AG10803 (cell line): ENCODE measurements at places on chromosomes 4 and X.

DNA sequence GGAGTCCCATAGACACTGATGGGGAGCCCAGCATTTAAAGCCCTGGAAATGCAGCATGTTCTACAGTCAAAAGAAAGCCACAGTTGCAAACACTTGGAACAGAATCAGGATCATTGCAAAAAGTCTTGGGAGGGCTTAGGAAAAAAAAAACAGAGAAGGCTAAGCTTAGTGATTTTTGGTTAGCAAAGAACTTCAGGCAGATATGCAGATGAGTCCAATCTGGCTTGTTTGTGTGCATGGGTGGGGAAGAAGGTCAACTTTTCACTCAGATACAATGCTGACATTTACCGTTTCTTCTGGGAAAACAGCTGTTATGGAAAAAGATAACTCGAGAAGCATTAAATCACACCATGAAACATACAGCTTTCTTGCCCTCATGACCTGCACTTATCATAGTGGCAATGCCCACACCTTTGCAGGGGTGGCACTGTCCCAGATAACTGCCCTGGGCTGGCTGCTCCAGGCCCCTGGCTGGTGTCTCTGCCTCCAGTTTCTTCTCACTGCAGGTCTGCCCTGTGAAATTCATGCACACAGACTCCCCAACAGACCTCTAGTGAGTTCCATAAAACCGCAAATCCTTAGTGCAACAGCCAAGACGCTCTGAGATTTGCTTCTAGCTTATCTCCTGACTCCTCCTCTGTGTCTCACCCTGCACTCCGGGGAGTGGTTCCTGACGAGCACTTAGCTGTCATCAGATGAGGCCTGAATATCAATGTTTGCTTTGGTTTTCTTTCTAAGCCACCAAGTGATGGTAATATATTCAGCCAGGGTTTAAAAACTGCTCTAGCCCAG is 99.2 kb downstream of the DRD5 start:
- DNase-seq, result no peak

DNA sequence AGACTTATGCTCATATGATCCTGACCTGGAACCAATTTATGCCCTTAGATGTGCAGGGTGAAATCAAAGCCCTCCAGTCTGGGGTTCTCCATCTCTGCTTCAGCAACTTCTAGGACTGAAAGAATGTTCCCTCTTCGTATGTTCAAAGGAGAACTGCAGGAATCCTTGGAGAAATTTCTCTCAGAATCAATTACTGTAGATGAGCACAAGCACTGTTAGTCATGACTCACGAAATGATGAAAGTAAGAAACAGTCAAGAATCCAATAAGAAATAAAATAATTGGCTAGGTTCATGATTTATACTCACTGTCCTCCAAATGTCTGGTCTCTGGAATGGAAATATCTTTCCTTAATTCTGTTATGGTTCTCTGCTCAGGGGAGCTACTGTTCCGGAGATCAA is 348.2 kb downstream of the PDGFC start:
- peak; percentile 28 for DNase-seq

- DNase-seq, result no peak
Observed at GRCh38 chr4:146004730-146005129, 66.1 kb upstream of the ZNF827 start.

DNA sequence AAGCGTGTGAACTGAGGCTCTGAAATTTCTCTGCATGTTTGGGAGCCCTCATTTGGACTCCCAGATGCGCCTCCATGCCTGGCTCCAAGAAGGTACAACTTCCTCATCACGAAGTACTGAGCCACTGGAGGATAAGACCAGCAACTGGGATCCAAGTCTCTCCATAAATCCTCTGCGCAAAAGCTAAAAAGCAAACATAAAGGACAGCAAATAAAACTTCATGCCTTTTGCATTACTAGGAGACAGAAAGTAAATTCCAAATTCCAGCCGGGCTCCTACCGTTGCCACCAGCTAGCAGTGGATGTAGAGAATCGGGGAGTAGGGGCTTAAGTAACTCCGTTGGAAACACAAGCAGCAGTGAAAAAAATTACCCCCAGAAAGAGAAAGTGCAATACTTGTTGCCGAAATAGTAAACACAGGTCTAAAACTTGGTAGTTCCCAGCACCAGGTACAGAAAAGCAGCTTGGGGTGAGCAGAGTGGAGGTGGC is 477.1 kb upstream of the TENM3 start:
- peak; percentile 11 for DNase-seq

DNA sequence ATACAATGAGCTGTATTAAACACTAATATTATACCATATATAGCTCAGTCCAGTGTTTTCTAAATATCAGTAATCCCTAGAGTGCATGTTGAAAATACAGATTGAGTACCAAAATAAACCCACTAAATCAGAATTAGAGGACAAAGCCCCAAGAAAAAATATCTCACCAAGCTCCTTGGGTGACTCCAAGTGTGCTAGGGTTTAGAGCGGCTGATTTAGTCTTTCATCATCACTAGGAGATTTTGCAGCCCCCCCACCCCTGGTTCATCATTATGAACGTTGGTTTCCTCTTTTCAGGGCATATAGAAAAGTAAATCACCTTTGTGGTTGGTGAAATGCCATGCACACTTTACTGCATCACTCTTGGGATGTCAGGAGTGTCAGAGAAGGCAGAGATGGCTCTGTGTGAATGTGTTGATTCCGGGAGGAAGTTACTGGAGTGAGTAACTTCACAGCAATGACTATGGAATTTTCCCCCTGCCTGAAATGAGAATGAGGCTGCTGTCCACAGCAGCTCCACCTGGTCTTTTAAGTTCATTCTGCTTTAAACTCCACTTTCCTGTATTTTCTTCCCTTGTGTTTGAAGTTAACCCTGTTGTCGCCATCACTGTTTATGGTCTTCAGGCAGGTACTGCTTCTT is 25.2 kb upstream of the ANAPC4 start:
- DNase-seq, result peak; percentile 64

GRCh38 chrX:6885909-6886308 is 261.6 kb upstream of the STS start:
- DNase-seq, result no peak

- DNase-seq, result peak; percentile 25
Observed at GRCh38 chrX:16754019-16754418, 32.2 kb upstream of the TXLNG start.

DNA sequence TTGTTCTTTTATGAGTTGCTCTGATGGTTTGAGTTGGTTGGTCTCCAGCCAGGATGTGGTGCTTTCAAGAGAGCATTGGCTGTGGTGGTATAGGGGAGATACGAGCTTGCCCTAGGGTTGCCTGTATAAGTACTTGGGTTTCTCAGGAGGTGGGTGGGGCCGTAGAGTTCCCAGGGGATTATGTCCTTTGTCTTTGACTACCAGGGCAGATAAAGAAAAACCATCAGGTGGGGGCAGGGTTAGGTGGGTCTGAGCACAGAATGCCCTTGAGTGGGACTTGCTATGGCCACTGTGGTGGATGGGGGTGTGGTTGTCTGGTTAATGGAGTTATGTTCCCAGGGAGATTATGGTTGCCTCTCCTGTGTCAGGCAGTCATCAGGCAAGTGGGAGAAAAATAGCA is 247.9 kb upstream of the HAND2 start:
- DNase-seq, result no peak

DNA sequence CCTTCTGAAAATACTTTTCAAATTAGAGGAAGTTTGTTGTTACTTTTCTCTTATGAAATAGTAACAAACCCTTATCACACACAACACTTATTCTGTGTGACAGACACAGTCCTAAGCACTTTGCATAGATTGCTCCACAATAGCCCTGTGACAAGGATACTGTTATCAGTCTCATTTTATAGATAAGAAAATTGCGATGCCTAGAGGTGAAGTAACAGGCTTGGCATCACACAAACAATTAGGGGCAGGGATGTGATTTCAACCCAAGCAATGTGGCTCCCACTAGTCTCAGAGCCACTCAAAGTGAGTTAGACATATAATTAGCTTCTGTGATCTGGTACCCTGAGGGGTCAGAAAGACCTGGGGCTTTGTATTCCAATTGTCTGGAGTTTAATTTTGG is 339.9 kb downstream of the FBXO8 start:
- no peak for DNase-seq

DNA sequence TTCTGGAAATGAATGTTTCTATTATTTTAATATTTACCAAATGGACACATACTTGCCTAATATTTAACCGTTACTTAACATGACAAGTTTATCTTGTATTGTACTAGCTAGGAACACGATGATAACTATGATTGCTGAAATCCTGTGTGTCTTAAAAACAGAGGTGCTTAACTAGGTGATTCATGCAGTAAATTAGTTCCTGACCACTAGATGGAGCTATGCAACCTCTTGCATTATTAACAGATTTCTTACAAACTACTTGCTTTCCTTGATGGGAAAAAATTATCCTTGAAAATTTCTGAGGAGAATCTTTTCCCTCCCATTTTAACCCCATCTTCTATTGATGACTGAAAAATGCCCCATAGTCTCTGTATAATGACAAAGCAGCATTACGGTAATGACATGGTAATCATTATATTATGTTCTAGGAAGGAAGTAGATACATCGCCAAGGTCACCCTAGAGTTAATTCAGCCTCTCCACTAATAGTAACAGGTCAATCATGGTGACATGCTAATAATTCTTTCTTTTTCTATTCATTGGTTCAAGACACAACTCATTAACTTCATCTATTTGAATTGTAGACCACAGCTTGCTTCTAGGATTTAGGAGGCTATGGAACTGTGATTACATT is 844.2 kb downstream of the RAPGEF2 start:
- DNase-seq, result peak; percentile 59

- DNase-seq, result no peak
Observed at GRCh38 chrX:109441266-109441665, 40.6 kb downstream of the GUCY2F start.

DNA sequence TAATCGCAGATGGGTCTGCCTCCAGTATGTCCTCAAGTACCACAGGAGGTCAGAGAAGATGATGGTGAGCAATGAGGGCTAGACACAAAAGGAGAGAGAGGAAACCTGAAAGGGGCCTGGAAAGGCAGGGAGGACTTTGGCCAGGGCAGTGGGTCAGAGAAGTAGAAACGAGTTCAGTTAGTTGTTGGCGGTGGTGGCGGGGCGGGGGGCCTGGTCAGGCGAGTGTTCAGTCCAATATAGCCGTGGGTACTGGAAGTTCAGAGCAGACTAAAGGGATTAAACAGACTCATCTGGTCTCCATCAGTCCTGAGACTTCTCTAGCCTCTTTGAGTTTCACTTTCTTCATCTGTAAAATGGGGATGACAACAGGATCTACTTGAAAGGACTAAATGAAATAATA is 90.8 kb downstream of the TSPAN5 start:
- no peak for DNase-seq

GRCh38 chr4:136811496-136812077 is 720.7 kb downstream of the PCDH18 start:
- DNase-seq, result no peak

DNA sequence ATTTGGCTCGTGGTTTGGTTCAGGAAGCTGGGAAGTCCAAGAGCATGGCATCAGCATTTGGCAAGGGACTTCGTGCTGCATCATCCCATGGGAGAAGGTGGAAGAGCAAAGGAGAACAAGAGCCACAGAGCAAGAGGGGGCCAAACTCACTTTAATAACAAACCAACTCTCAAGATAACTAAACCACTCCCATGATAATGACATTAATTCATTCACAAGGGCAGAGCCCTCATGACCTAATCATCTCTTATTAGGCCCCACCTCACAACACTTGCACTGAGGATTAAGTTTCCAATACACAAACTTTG is 113.4 kb upstream of the ATXN3L start:
- peak; percentile 86 for DNase-seq

GRCh38 chr4:108693819-108694218 is 43.4 kb downstream of the OSTC start:
- DNase-seq, result peak; percentile 21

- DNase-seq, result peak; percentile 45
Observed at GRCh38 chrX:101485212-101485949, at the start of gene ARMCX4. TSS of gene ARMCX4 (plus strand) at chrX:101485456. CDS start at chrX:101488590, 3,134 bp downstream.
